ENCODE measurements at places on chromosomes 7 and 10.
A peak's percentile ranks its signal among the peaks of the same experiment; 100 is the strongest.

GRCh38 chr10:21721000-21721665 is 187.1 kb downstream of the MLLT10 start:
- no peak for DNase-seq

DNA sequence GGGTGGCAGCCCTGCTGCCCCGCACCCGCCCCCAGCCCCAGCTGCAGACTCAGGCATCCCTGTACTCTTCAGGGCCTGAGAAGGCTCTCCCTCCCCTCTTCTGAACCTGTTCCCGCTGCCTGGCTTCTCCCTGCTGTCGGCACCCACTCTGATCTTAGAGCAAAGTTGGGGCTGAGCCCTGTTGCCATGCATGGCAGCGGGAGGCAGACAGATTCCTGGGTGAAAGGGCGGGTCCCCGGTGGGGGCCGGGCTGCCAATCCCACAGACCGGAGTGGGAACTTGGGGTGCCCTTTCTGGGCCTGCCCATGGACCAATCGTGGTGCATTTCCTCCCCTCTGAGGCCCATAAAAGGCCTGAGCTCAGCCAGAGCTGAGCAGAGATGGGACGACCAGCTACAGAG is 80.7 kb downstream of the SPDYE5 start:
- no peak for DNase-seq

DNA sequence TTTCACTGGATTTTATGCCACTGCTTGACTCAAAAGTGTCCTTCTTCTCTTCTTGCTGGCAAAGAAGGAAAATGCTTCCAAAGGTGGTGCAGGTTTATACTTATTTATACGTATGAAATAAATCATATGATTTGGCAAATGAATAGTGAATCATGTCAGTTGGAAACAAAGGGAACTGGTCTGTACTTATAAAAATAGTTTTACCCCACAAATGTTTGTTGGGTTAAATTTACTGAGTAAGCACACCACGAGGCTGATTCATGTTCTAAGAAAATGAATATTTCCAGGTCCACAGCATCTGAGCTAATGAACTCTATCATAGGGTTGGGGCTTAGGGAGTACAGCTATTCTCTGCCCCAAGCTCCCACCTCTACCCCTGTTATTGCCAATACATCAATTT is 232.2 kb downstream of the TRIL start:
- no peak for DNase-seq

GRCh38 chr10:102675666-102676533 is 31.6 kb downstream of the TRIM8 start:
- DNase-seq, result no peak

- no peak for DNase-seq
These were observed 14.1 kb downstream of the RNF32 start for GRCh38 chr7:156654511-156655234.

DNA sequence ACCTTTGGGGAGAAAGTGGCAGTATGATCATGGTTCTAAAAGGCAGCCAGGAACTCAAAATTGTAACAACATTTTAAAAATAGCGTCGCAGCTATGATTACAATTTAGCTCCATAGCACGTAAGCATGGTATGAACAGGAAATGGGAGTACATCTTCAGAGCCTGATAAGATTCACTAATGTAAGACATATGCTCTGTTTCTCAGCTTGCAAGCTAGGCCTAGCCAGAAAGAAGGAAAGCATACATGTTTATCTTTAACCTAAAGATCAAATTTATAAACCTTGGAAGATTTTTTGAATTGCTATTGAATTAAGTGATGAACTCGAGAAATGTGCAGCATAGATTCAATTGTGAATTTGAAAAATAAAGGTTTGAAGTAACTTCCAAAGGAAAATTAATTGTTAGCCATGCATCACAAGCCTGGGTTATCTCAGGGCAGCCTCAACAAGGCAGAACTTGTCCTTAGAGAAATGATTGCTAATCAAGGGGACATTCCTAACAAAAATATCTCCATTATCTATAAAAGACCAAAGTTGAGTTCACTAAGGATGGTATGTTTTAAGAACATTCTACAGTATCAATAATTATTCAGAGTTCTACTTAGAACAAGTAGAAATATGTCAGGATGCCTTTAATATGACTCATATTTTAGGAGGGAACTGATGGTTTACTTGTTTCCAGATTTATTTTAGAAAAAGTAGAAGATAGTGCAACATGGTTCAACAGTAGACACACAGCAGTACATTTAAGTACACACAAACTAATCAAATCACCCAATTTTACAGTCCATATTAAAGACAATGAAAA is 38.8 kb upstream of the SEPTIN7 start:
- no peak for DNase-seq

DNA sequence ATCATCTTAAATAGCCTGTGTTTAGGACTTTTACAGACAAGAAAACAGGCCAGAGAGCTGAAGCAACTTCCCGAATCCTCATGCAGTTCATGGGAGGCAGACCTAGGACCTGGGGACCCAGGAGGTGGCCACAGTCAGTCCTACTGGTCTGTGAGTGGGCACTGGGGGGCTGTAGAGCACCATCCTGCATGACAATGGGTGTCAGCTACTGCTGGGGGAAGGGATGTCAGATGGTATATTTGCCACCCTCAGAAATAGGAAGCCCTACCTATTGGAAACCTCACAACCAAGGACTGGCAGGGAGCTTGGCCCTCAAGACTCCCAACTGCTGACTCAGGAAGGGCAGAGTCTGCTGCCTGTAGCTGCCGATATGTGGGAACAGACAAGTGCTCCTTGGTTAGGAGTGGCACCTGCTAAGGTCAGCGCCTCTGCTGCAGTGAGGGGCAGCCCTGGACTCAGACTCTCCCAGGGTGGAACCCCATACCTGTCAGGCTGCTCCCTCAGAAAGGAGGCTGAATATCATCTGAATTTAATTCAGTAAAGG is 29.7 kb downstream of the OGDH start:
- no peak for DNase-seq

GRCh38 chr10:113484487-113484886 is 68.4 kb upstream of the HABP2 start:
- no peak for DNase-seq

DNA sequence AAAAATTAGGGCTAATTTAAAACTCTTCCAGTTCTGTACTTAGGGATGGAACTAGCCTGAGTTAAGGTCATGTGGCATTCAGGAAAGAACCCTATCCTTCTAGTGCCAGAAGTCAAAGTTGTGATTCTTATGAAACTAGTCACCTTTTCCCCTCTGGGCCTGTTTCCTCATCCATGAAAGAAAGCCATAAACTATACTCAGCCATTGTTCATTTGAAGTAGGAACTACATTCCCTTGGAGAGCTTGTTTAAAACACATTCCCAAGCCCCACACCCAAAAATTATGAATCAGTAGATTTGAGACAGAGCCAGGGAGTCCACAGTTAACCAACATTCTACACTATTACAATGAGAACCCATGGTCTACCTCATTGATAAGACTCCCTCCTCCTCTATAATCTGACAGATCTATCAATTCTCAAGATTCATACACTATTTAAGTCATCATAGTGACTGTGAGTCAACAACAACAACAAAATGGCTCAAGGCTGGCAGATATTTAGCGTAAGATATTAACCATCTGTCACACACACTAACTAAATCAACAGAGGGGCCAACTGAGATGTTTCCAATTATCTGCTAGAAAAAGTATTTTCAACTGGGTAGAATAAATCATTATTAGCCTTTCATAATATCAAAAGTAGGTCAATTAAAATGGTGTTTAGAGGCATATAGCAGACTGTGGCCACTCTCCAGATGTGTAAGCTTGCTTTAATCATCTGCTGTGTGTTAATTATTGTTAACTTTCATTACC is 102.3 kb downstream of the SLC25A13 start:
- DNase-seq, result no peak

DNA sequence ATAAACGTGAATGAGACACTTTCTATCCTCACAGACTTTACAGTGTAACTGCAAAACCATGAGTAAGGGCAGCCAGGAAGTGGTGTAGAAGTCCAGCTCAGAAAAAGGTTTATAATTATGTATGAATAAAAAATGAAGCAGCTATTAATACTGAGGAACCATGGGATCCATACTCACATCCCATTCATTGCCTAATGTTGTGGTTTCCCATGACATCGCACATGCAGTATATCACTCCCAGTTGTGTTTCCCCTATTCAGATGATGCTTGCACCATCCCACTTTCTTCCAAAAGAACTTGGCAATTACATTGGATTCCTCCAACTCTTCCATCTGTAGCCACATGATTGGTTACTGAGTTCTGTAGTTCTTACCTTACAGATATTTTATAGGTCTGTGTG is 74.5 kb upstream of the SEMA3D start:
- DNase-seq, result no peak

- DNase-seq, result peak; percentile 97
These were observed 6.6 kb downstream of the CPA2 start for GRCh38 chr7:130273081-130273932.

- no peak for DNase-seq
These were observed 36.2 kb downstream of the LARP4B start for GRCh38 chr10:895324-895723.

DNA sequence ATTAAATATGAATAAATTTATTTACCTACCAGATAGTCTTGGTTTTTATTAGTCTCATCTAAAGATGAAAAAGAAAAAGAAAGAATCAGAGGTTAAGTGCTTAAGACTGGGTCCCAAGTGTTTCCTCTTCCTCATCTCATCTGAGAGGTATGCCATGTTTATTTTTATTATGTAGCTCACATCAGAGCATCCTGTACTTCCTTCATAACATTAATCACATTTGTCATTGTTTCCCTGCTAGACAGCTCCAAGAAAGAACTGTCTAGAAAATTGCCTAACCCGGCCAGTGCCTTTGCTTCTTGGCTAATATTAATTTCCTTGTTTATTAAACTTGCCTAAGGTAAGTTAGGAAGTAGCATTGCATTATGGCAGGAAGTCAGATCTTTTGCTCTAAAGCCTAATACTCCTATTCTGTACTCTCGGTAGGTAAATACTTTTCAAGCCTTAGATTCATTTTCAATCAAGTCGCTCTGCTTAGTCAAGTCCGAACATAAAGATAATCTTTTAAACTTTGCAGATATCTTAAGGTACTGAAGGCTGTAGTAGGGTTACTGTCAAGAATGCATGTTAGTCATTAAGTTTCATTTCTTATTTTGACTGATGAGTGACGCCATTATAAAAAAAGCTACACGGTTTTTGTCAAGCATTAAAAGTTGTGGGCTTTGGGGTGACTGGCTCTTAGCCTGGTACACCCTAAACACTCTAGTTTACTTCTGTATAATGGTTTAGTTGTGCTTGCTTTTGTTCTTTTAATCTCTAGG is 47.4 kb downstream of the ZMYND11 start:
- no peak for DNase-seq
